Muscle of back (tissue), 13 donors: ENCODE measurements at places on chromosomes 7 and 10.

DNA sequence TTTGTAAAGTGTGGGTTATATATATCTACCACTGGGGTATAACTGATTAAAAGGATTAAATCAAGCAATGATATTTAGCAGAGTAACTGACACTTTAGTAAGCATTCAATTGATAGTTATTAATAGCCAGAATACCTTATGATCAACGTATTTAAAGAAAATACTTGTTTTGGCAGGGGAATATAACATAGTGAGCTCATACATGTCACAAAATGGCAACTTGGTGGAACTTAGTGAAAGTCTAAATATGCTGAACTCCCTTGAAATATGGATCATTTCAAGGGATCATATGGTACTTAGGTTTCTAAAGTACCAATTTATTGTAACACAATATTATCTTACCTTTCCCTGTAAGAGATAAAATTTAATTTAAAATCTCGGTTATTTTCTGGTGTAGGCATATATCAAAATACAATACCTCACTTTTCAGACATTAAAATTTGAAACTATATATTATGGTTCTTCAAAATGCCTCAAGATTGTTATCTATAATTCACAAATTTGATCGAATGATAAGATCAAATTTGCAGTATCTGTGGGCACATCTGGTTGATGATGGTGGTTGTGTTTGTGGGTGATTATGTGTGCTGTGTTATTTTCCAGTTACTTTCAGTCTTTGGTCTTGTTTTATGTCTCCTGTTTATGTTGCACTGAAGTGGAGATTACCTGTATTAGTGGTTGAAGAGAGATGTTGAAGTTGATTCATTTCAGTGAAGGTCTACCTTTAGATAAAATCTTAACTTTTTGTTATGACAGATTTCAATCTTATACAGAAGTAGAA is 5.2 kb downstream of the ARL4A start:
- no peak for DNase-seq

GRCh38 chr7:42002654-42003053 is 234.4 kb downstream of the GLI3 start:
- no peak for DNase-seq

GRCh38 chr7:3592401-3593134 is 291.5 kb downstream of the SDK1 start:
- DNase-seq = no peak

- peak; percentile 75 for DNase-seq
These were observed 89.3 kb upstream of the PRKCQ start for GRCh38 chr10:6669269-6669859.

DNA sequence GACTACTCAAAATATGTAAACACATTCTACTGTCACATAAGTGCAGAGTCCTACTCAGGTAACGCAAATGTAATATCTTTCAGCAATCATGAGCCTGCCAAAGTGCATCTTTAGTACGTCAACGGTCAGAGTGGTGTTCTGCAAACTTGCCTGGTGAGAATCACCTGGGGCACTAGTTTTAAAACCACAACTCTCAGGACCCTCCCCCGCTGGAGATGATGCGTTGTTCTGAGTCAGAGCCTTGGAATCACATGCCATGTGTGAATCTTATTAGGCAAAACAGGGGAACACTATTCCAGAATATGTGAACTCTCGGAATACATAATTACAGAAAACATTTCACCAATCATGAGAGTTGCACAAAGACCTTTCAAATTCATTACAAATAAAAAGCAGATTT is 115.7 kb downstream of the TPK1 start:
- no peak for DNase-seq

GRCh38 chr7:158694650-158695049 is 10.0 kb downstream of the NCAPG2 start:
- DNase-seq = no peak

- DNase-seq = no peak
These were observed 46.1 kb upstream of the PPP2R2D start for GRCh38 chr10:131854579-131855335.

GRCh38 chr7:87816389-87816788 is 59.8 kb downstream of the SLC25A40 start:
- DNase-seq = no peak

- DNase-seq = no peak
These were observed 113.7 kb downstream of the PHTF2 start for GRCh38 chr7:77912293-77912692.

DNA sequence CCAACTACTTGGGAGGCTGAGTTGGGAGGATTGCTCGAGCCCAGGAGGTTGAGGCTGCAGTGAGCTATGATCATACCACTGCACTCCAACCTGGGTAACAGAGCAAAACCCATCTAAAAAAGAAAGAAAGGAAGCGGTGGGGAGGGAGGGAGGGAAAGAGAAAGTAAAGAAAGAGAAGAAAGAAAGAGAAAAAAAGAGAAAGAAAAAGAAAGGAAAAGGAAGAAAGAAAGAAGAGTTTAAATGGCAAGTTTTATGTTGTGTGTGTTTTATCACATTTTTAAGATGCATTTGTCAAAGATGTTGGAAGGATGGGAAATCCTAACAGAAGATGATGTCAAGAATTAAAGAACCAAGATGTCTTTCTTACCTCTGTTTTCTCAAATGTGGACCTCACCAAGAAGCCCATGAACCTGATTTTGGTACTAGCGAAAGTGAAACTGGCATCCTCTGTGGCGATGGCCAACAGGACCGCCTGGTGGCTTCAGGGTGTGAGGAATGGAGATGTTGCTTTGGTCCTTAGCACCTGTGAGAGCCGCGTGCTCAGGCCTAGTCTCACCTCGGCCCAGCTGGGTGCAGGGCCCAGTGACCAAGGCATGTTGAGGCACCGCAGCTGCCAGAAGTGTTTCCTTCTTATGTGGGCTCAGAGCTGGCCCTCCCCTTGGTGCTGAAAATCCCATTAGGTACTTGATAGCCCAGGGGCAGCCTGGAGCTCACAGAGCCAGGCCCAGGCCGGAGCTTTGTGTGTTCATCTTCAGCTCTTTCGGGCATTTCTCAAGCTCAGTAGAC is 9.8 kb downstream of the UCMA start:
- DNase-seq = no peak

DNA sequence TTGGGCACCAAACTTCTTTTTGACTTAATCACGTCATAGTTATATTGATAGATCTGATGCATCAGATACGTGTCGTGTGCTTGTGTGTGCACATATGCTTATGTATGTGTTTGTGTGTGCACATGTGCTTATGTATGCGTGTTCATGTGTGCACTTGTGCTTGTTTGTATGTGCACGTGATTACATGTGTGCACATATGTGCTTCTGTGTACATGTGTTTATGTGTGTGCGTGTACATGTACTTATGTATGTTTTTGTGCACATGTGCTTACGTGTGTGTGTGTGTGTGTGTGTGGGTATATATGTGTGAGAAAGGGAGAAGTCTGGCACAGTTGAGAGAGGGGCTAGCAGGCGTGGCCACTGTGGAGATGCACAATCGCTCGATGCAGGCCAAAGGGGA is 173.4 kb downstream of the WDR37 start:
- no peak for DNase-seq

DNA sequence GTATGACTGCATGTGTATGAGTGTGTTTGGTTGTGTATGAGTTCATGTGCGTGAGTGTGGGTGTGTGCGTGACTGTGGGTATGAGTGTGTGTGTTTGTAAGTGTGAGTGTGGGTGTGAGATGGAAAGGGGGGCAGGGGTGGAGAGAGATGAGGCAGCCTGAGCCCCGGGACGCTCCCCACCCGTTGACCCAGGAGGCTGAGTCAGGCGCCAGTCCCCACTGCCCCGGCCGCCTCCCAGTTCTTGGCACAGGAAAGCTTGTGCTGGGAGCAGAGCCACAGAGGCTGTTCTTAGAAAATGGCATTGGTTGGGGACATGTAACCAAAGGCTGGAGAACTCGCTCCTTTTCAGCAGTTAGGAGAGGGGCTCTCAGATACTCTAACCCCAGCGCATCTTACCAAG is 27.8 kb upstream of the NUB1 start:
- DNase-seq = no peak

GRCh38 chr10:128018691-128019090 is 107.5 kb downstream of the MKI67 start:
- DNase-seq = no peak

DNA sequence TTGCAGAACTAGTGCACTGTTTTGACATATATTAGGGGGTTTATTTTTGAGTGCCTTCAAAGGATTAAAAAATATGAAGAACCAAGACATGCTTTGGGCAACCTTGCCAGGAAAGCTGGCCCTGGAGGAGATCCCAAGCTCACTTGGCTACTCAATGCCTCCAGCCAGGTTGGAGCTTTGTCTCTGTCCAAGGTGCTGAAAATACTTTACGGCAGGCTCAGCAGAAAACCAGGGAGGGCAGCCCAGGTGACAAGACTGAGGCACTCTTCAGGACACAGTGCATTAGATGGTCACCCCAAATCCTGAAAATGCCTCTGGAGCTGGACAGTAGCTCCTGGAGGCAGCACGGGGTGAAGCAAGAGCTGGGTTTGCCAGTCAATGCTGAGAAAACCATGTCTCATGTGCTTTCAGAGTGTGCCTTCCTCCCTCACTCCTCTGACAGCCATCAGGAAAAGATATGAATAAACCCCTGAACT is 5.8 kb upstream of the KCNH2 start:
- peak; percentile 68 for DNase-seq

GRCh38 chr10:122073508-122073907 is 84.5 kb downstream of the TACC2 start:
- no peak for DNase-seq

- DNase-seq = peak; percentile 63
These were observed 20.9 kb downstream of the MORN4 start for GRCh38 chr10:97612386-97612785.

DNA sequence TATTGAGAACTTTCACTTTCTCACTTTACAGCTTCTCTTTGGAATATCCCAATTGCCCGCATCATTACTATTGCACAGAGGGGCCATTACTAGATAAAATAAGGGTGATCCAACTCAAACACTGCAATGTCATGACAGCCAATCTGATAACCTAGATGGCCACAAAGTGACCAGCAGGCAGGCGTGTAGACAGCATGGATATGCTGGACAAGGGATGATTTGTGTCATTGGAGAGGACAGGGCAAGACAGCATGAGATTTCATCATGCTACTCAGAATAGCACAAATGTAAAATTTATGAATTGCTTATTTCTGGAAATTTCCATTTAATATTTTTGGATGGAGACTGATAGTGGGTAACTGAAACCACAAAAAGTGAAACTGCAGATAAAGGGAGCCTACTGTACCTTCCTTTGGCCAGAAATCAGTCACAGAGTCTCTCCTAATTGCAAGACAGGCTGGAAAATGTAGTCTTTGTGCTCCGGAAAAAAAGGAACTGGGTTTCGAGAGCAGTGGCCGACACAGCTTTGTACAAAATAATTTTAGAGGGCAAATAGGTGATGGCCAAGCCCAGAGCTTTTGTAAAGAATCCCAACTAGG is 6.1 kb upstream of the GSDME start:
- no peak for DNase-seq
